Cardiac septum (tissue), 1 donor: ENCODE measurements at places on chromosomes 2 and 18. TPM values are rescaled to one million over a fixed set of nuclear protein-coding genes. Genes with fewer than 3 reads are reported as not detected.

Gene CNTNAP5
- not detected for total RNA-seq

GRCh38 chr18:9561759-9562158 is 52.6 kb downstream of the PPP4R1 start:
- no peak for DNase-seq

Gene PKDCC
- 74.7 TPM for total RNA-seq

GRCh38 chr2:218896501-218897393 is 16.1 kb downstream of the WNT10A start:
- no peak for DNase-seq

Gene SELENOI
- total RNA-seq = 14.5 TPM

- no peak for DNase-seq
Measured at GRCh38 chr2:25867396-25868003, 10.8 kb downstream of the ASXL2 start.

DNA sequence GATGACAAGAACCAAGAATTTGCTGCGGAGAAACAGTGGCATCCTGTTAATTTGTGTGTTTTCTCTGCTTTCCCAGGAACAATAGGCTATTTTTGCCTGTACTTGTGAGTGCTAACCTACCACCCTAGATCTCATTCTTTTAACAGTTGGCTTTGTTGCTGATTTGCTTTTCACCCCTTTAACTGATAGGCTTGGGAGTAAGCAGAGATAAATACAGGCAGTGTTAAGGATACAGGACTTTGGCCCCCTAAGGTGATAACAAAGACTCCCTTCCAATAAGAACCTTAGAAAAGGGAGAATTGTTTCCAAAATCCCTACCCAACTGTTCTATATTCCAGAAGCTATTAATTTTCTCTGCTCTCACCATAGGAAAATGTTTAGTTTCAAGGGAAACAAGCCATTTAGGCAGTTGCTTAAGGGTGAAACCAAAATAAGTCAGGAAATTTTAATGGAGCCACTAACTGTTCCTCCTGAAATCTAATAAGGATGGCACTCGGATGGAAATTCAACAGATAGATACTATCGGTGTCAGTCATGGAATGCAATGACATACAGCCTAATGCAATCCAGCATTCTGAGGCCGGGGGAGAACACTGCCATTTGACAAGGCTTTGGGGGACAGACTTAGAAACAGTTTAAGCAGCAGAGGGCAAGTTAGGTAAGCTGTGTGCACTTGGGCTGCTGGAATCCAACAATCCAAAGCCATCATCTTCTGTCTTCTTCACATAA is 238.8 kb downstream of the RNF152 start:
- DNase-seq = no peak
